ENCODE measurements at places on chromosomes 1 and 21.

GRCh38 chr1:20624709-20625108 lies 8.5 kb upstream of the PINK1 start:
- no peak for DNase-seq

GRCh38 chr1:226980122-226980560 lies 40.0 kb downstream of the COQ8A start:
- no peak for DNase-seq

GRCh38 chr1:27144049-27144748 lies 10.7 kb downstream of the SLC9A1 start:
- no peak for DNase-seq

- no peak for DNase-seq
These were observed 738 bp upstream of the TRIM11 start for GRCh38 chr1:228407106-228408040.

GRCh38 chr1:28236656-28237322 lies 865 bp downstream of the ATP5IF1 start:
- DNase-seq: no peak

GRCh38 chr1:5223206-5223605 lies 568.8 kb downstream of the AJAP1 start:
- DNase-seq: no peak

DNA sequence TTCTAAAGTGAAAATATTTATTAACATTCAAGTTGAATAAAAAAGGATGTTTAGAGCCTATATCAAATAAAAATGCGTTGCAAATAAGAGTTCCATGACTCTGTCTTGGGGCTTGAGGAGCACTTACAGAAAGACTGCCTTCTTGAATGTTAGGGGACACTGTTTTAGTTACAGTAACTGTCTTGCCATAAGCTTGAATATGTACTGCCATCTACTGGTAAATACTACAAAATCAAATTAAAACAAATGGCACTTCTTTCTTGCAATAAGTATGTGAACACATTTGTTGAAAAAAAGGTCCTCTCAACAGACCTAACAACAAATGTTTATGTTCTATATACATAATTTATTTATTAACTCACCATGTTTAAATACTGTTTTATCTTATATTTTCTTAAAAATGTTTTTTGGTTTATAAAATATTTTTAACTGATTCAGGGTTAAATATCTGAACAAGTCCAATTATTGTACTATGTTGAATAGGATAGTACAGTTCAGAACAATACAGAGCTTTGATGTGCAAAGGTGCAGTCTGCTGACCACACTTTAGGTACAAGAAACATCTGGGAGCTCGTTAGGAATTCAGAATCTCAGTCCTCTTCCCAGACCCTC lies 199.5 kb downstream of the LRRIQ3 start:
- no peak for DNase-seq

DNA sequence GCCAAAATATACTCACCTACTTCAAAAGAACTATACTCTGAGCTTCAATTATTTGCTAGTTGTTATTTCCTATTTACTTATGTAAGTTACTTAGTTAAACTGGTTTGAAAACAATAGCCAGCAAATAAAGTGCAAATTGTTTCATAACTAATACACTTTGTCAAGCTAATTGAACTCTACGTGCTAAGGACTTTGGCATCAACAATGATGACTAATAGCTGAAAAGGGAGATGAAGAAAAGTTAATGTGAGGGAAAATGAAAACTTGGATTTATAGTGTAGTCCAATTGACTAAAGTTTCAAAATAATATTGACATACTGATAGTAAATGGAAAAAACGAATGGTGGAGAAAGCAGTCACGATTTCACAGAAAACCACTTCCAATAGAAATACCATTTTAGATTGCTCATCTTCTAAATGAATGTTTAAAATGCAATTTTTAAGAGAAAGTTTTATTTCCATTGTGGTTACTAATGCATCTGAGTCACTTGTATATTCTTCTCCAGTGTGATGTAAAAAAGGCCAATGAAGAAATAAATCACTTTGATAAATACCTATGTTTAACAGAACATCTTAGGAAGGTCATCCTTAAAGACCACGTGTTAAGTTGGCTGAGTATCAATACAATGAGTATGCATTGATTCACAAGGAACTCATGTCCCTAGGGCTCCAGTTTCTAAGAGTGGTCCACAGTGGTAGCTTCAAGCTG lies 455.2 kb downstream of the LTN1 start:
- DNase-seq: no peak

- no peak for DNase-seq
These were observed 7.1 kb downstream of the DENND1B start for GRCh38 chr1:197768014-197768805.

GRCh38 chr1:14521622-14522021 lies 76.9 kb upstream of the KAZN start:
- DNase-seq: no peak

GRCh38 chr1:157916887-157917570 lies 75.4 kb upstream of the CD5L start:
- DNase-seq: no peak

DNA sequence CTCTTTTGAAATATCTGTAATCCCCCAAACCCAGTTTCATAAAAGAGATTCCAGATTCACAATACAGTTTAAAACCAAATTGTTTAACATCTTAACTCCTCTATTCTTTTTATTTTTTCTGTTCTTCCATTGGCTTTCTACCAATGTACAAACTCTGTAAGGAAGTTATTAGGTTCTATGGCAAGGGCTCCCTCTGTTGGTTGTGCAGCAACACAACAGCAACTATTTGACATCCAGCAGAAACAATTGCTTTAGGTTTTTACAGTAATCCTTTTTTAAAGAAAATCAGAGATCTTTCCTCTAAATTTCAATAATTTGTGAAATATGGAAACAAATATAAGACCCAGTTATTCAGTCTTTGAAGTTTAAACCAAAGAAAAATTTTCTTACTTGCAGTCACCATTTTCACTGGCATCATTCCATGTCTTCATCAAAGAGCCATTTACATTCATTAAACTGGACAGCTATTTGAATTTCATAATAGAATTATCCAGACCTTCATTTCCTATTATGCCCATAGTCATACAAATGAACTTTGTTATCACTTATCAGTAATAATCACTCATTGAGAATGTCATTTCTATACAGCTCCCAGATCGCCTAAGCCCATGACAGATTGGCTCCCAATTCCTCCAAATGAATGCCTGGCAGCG lies 46.5 kb upstream of the RNF11 start:
- no peak for DNase-seq

GRCh38 chr1:211751438-211751837 lies 76.0 kb upstream of the NEK2 start:
- no peak for DNase-seq

- DNase-seq: no peak
These were observed 34.9 kb upstream of the ZC3H12A start for GRCh38 chr1:37439349-37439995.

DNA sequence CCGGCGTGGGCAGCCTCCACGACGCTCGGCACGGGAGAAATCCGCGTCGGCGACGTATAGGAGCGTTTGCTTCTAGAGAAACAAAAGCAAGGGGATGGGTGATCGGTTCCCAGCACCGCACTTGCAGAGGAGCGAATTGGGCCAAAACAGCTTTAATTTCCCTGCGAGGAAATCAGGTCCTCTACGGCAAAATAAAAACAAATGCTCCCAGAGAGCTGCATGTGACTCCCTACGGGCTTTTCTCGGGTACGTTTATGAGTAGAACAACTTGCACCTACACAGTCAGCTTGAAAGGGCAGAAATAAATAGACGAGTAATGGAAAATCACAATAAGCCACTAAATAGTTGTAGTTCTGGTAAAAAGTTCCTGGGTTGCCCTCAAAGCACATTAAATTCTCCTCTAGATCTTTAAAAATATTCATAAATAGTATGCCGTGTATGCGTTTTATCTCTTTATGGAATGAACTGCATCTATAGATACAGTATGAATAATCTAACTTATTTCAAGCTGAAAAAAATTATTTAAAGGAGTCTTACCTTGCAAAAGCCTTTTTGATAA lies 1.2 kb downstream of the NHLH2 start:
- DNase-seq: no peak

GRCh38 chr1:230626232-230626631 lies 16.0 kb upstream of the COG2 start:
- no peak for DNase-seq

- no peak for DNase-seq
These were observed 297.0 kb downstream of the DISC1 start for GRCh38 chr1:231923491-231924041.

DNA sequence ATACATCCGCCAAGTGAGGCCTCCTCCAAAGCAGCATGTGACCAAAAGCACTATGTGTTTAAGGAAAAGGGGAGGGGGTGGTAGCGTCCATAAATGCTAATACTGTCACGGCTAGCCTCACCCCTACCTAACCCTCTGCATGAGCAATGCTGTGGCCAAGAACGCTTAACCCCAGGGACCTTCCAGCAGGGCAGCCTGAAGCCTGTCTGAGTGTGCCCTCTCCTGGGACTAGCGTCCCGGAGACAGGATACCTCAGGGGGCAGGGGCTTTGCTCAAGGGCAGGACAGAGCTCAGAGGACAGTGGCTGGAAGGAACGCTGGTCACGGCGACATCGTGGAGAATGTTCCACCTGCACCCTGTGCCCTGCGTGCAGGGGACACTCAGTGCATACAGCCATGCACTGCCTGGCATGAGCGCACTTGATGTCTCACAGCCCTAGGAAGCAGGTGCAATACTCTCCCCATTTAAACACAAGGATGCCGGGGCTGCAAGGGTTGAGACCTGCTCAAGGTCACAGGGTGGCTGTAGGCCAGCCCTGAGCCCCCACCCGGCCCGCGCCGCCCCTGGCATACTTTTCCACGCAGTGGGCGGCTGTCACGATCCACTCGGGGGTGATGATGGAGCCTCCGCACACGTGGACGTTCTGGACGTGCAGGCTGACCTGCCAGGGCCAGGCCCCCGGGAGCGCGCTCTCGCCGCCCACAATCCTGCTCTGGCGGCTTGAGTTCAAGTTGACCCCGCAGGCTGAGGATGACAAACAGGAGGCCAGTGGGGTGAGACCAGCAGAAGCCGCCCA lies 35.0 kb downstream of the TMPRSS2 start:
- DNase-seq: no peak

GRCh38 chr21:25997788-25998611 lies 172.6 kb downstream of the APP start:
- no peak for DNase-seq

DNA sequence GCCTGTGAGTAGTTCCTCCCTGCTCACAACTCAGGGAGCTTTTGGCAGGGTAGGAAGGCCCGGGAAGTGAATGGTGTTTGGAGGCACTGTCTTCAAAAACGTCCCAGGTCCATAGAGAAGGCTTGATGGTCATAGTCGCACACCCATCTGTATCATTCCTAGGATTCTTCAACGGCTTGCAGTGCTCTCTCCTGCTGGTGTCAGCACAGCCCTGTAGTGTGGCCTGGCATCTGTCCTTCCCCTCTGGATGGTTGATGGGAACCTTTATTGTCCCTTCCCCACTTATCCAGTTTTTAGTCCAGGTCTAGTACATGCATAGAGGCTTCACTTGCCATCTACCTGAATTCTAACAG lies 142.8 kb upstream of the HOOK1 start:
- no peak for DNase-seq
